Islet precursor cell (in vitro differentiated cells): ENCODE measurements at places on chromosomes 7 and 10.

- no peak for DNase-seq
Observed at GRCh38 chr7:3591944-3592343, 290.9 kb downstream of the SDK1 start.

DNA sequence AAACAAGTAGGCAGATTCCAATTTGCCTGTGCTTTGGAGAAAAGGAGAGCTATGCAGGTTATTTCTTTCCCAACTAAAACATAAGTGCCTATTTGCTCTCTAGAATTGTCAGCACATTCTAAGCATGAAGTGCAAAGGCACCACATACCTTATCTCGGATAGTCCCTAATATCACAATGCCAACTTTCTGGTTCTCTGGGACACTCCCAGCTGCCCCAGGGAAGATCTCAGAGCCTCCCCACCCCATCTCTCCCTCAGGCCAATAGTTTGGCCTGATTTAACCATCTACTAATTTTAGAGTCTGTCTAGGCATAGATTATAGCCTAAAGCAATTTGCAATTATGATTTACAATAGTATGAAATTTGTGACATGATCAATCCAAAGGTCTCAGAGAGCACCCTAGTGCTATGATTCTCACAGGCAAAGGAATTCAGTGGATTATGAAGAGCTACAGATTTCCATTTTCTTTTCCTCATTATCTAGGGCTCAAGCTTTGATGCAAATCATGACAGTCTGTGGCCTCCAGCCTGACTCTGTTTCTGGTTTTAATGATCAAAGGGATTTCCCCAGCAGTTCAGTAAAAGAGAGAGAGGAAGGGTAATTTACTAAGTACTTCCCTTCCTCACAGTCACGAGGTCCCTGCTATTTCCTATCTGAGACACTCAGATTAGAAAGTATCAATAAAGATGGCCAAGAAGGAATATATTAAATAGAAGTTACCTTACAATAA is 29.0 kb upstream of the IL6 start:
- peak; percentile 71 for DNase-seq

- peak; percentile 71 for DNase-seq
Observed at GRCh38 chr10:397321-398068, 262.2 kb downstream of the ZMYND11 start.

DNA sequence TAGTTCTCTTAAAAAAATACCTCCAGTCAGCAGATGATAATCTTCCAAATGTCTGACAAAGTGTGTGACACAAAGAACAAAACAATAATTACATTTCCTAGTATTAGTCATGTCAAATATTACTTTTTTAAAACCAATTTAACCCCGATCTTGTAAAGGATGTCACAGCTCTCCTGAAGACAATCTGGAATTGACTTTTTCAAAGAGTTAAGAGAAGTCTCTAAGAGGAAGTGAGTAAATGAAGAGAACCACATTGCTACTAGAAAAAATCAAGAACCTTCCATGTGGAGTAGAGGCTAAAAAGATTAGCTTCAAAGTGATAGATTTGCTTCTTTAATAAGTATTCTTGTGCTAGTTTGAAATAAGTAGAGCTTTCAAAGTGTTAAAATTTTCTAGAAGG is 218.2 kb upstream of the IMMP2L start:
- DNase-seq: no peak

DNA sequence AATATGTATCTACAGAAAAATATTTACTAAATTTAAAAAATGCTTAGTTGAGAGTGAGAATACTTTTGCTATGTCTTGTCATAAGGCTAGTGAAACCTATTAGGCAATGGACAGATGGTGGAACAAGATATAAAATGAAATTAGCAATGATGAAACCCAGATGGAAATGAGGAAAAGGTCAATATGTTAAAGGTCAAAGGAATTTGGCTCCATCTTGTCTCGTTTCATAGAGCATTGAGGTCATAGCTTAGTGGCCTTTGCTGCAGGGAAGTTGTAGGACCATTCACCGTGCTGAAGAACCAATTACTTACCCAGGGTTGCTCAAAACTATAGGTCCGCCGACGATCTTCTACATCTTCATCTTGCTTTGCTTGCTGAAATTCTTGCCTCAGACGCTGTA is 683.9 kb downstream of the PARD3 start:
- no peak for DNase-seq

- DNase-seq: no peak
Observed at GRCh38 chr7:8259586-8260222, 2.3 kb downstream of the ICA1 start.

DNA sequence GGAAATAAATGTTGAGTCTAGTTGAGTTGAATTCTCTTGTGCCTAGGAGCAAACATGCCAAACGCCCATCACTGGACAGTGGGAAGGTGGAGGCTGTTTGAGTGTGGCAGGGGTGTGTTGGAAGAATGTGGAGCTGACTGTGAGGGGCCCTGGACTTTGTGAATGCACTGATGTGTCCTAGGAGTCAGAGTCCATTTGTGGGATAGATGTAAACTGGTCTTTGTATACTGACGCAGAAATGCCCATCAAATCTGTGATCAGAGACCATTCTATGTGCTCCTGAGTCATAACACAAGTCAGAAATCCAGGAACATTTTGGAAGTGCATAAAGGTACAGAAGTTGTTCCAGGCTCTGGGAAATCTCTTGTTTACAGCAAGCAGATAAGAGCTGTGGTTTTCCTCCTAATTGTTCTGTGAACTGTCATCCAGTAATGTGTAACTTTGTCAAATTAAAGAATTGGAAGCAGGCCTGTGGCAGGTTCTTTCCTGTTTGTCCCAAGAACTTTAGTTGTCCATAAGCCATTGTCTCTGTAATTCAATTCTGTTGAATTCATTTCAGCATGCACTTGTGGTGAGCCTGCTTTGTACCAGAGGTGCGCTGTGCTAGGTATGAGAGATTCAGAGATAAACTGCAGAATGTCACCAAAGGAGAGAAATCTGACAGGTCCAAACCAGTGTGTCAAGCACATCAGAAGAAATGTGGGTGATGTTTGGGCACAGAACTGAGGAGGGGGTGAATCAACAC is 7.6 kb downstream of the PRXL2A start:
- no peak for DNase-seq

GRCh38 chr7:101238226-101239182 is 902 bp upstream of the CLDN15 start:
- DNase-seq: no peak

GRCh38 chr10:103102195-103102594 is 90.9 kb downstream of the NT5C2 start:
- DNase-seq: no peak

DNA sequence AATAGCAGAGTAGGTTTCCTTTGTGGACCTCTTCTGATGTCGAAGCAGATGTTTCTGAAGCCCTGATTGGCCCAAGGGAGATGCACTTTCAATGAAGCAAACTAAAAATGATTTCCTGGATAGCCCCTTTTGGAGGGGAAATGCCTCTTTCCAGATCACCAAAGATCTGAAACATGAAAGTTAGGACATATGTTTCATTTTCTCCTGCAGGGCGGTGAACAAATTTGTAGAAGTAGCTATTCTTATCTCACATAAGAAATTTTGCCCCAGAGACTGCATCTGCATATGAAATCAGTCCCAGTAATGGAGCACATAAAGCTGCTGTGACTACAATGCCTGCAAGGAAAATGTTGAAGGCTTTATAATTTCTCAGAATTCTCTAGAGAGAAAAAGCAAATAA is 56.0 kb downstream of the THSD7A start:
- DNase-seq: no peak
